ENCODE measurements at places on chromosomes 5 and 9. TPM values are rescaled to one million over a fixed set of nuclear protein-coding genes. Genes with fewer than 3 reads are reported as not detected.
A peak's percentile ranks its signal among the peaks of the same experiment; 100 is the strongest.

The PCDHA11 gene
- total RNA-seq, result not detected

The ZNF300 gene
- 8.1 TPM for total RNA-seq

The BTNL3 gene
- total RNA-seq, result not detected

The NUTM2G gene
- not detected for total RNA-seq

The NPDC1 gene
- 1.5 TPM for total RNA-seq

DNA sequence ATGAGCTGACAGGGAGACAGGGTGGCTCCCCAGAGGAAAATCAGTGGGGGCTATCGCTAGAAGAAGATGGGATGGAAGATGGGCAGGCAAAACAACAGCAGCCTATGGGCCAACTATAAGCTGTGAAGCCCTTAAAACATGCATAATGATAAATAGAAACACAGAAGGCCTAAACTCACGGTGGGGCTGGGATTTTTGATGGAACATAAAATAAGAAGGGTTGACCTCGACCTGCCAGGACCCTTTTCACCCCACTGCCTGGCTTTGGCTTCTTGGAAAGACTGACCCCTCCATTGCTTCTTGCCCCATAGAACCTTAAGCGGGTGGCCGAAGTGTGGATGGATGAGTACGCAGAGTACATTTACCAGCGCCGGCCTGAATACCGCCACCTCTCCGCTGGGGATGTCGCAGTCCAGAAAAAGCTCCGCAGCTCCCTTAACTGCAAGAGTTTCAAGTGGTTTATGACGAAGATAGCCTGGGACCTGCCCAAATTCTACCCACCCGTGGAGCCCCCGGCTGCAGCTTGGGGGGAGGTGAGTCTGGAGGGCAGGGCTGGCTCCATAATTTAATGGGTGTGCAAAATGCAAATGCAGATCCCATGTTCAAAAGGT lies 36.5 kb upstream of the SAP30L start:
- DNase-seq, result no peak

DNA sequence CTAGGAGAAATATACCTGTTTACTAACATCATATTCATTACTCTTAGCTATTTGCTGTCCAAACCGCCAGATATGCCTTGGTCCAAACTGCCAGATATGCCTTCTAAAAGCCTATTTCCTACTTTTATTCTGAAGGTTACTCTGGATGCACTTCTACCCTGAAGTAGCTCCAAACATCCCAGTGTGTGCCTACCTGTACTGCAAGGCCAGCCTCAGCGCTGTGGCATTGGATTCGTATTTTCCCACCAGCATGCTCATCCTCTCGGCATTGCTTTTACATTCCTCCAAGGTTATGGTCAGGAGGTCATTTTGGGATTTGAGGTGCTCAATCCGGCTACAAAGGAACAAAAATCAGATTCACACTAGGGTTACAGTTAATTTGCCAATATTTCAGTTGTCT lies 94.3 kb downstream of the DCP2 start:
- no peak for DNase-seq

DNA sequence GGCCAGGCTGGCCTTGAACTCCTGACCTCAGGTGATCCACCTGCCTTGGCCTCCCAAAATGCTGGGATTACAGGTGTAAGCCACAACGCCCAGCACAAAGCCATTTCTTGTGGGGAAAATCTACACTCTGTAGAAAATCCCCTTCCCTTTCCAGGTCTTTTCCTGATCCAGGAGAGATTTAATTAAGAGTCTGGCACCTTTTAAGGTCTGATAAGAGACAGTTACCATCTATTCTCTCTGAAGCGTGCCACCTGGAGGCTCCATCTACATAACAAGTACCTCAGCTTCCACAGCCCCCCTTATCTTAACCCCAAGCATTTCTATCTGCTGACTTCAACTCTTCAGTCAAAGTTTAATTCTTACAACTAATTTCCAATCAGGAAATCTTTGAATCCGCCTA lies 71.4 kb upstream of the CDK20 start:
- DNase-seq, result no peak

- no peak for DNase-seq
These were observed 20.2 kb upstream of the BARHL1 start for GRCh38 chr9:132562306-132562573.

DNA sequence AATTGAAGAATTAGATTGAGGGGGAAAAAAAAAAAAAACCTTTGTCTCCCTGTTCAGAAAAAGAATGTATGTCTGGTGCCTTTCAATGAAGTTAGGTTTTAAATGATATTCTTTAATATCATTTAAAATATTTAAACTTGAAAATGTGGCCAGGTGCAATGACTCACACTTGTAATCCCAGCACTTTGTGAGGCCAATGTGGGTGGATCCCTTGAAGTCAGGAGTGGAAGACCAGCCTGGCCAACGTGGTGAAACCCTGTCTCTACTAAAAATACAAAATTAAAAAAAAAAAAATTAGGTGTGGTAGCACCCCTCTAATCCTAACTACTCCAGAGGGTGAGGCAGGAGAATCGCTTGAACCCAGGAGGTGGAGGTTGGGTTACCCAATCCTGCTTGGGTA lies 111.1 kb upstream of the RASA1 start:
- DNase-seq, result no peak

DNA sequence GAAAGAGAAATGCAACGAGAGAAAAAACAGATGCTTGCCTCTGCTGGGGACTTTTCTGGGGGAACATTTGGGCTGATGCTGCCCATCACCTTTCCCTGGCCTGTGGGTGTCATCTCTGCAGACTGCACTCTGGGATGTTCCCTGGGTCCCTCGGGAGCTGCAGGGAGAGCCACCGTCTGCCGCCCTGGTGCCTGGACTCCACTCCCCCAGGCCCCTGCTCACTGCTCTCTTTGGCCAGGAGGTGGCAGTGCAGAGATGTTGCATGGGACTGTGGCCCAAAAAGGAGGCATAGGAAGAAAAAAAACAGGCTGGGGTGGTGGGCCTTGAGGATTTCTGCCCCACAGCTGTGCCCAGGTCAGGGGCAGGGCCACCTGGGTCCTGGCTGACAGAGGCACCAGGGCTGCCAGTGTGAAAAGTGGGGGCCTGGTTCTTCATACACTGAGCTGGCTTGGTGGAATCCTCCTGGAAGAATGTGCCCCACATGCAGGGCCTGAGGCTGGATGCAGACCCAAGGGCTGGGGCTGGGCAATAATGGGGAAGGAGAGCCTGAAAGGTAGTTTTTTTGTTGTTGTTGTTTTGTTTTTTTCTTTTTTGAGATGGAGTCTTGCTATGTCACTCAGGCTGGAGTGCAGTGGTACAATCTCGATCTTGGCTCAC lies 353.6 kb downstream of the SLIT3 start:
- peak; percentile 52 for DNase-seq

- no peak for DNase-seq
These were observed 116.4 kb upstream of the FST start for GRCh38 chr5:53364061-53364460.

DNA sequence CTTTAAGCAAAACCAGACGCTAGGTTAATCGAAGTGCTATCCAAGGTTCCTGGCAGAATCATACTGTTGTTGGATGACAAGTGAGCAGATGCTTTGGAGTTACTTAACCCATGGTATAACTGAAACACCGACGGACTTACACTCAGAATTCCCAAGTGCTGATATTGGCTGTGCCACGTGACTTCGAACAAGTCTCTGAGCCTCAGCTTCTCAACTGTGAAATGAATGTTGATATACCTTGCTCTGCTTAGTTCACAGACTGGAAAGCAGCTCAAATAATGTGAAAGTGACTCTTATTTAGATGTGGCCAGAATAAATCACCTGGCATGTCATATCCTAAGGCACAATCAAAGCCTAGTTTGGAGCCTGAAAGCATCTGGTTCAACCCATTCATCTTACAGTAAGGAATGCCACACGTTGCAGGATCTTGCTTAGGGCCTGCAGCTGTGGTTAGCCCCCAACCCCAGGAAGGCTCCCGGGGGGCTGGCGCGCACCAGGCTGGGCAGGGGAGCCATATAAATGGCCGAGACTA lies 759 bp downstream of the GEMIN5 start:
- no peak for DNase-seq

DNA sequence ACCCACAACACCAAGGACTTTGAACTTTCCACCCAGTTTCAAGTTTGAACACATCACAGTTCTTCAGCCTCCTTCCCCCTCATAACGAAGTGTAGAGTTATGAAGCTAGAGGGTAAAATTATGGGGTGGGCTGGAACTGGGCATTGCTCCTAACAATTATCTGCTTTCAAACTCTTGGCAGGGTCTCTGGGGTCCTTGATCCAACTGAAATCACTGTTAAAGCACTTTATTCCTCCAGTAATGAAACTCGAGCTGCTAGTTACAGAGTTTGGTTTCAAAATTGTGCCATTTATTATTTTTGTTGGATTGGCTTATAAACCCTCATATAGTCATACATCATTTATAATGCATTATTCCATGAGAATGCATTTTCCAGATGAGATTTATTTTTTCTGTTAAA lies 158.5 kb downstream of the RGS3 start:
- no peak for DNase-seq

GRCh38 chr5:36875790-36876298 lies 725 bp upstream of the NIPBL start:
- DNase-seq, result peak; percentile 72

GRCh38 chr9:129850821-129851550 lies 15.7 kb downstream of the USP20 start:
- DNase-seq, result no peak

GRCh38 chr9:123129423-123129822 lies 96.0 kb downstream of the GPR21 start:
- no peak for DNase-seq

DNA sequence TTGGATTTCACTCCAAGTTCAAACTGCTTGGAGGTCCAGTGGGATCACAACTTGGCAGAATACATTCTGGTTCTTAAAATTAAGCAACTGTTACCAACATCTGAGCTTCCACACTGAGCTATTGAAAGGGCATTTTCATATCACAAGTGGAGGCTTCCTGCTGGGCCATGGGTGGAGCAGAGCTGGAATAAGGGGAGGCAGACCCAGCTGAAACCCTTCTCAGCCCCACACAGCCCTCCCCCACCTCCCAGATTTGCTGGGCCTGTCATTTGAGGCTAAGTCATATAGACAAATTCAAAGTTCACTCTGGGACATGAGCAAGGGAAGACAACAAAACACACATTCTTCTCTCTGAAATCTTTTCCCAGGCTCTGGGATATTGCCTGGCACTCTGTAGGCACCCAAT lies 79.9 kb downstream of the ACTL7B start:
- DNase-seq, result no peak

DNA sequence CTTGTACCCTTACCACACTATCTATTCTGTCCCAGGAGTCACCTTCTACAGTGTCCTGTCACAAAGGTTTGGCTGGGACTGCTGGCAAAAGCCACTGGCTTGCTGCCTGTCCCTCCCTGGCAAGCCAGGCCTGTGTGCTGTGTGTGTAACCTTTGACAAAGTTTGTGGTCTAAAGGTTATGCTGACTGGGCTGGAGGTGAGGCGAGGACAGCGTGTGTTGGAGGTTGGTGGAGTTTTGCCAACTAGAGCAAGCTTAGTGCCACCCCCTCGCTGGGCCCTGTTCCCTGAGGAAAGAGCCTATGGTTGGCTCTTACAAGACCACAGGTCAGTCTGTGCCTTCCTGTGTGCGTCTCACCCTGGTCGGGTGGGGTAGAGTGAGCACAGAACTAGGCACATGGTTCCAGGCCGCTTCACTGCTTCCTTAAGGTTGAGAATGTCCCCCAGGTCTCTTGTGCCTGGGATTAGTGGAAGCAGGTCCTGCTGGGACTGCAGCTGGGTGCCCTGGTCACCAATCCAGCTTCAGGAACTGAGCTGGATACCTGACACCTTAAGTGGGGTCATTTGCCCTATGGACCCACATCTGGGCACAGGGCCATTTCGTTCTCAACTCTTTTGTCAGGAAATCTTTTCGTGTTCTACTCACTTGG lies 152.2 kb downstream of the GADD45G start:
- DNase-seq, result no peak

DNA sequence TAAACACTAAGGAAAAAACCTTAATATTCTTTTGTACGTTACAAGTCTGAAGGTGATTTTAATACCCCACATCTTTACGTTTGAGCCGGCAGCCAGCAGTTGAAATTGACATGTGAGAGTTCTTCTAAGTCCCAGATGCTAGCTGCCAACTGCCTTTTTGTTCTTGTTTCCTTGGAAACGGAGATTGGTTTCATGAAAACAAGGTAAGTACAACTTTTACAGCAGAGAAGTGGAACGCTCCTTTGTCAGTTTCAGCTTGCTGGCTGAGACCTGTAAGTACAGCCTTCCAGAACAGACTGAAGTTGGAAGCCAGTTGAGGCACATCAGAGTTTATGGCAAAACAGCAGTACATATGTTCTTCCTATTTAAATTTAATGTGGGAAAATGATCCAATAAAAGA lies 1018.4 kb upstream of the ARRDC3 start:
- DNase-seq, result no peak

- no peak for DNase-seq
These were observed 41.3 kb upstream of the ITGA2 start for GRCh38 chr5:52947851-52948250.

DNA sequence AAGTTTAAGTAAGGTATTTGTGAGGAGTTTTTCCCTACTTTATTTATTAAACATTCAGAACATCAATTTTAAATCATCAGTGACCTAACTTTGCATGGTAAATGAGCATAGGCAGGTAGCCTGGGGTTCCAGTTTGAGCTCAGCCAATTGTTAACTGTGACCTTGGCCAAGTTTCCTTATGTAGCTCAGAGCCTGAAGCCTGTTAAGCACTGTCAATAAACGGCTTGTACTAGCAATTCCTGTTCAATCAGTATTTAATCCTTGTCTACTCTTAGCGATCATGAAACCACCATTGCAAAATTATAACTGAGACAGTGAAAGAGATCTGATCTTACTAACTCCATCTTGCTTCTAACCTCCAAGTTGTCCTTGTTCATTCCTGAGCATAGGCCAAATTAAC lies 4.7 kb upstream of the SOWAHA start:
- DNase-seq, result no peak

DNA sequence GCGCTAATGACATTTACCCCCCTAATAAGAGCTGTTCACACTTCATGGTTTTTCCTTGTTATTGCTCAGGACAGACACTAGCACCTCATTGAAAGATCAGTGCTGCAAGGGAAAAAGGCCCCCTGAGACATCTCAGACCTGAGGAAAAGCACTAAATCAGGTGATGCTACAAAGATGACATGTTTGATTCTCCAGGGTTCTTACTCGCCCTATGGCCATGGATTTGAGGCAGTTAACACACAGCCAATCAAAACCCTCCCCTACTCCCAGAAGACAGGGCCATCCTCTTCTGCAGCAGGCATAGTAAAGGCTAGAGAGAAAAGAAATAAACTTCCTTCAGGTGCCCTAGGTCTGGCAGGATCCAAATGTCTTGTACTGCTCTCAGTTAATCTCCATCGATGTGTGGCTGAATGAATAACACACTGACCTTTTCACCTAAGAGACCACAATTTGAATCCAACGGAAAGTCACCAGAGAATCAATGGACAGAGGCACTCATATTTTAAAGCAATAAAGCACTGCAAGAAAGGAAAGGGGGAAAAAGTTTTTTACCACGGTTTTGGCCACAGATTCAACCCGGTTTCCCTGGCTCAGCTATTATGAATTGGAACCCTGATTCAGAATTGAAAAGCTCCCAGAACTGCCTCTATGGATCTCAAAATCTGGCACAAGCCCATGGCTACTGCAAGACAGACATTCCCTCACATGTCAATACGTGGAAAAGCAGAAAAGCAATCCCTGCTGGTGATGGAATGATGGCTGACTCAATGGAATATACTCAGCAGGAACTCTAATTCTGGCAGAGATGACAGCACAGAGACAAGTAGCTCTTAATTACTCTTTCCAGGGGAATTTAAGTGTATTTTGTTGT lies 329.5 kb downstream of the BNC2 start:
- no peak for DNase-seq
